ENCODE measurements at places on chromosomes 11 and 22.

- no peak for DNase-seq
Observed at GRCh38 chr22:41184679-41185078, 20.4 kb upstream of the L3MBTL2 start.

- peak; percentile 68 for DNase-seq
Observed at GRCh38 chr11:13465909-13466371, 2.9 kb upstream of the BTBD10 start.

DNA sequence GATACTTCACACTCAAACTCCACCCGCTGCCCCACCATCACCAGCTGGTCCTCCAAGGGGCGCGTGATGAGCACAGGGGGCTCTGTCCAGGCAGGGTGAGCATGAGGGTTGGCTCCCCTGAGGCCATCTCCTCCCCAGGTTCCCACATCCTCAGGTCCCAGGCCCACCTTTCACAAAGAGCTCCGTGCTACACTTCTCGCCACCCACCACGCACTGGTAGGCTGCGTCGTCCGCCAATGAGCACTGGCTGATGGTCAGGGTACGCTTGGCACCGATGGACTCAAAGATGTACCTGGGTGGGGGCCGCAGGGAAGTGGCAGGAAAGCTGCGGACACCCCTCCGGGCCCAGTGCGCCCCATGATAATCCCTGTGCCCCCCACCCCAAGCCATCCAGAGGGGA, 9.6 kb downstream of the MYBPC3 start:
- DNase-seq = no peak

GRCh38 chr11:128757886-128758612, 64.2 kb downstream of the FLI1 start:
- no peak for DNase-seq

DNA sequence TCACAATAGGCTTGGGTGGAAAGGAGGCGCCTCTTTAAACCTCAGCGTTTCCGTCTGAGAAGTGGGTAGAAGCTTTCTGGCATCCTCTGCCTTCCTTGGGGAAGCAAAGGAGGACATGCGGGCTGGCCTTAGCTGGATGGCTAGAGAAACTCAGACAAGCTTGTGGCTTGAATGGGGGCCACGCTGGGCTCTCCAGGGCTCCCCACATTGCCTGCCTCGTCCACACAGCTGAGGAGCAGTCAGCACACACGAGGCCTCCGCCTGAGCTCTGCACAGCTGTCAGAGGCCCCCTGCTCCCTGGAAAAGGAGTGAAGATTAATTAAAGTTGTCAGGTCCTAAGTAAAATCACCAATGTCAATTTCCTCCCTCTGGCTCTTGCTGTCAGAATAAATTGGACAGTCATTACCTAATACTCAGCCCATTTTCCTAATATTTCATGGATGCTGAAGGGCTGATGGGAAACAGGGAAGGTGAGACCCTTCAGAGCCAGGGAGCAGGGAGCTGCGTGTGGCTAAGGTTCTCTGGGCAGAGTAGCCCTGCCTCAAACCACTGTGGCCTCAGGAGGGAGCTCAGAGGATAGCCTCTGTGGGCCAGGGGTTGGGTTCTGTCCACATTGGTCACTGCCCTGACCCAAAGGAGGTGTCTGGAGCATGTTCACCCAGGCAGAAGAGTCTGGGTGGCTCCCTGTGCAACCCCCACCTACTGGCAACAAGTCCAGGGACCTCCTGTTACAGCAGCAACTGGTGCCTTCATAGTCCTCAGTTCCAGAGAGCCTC, 118.3 kb upstream of the CD82 start:
- DNase-seq = no peak

- DNase-seq = no peak
Observed at GRCh38 chr11:103964390-103964789, 72.0 kb upstream of the DDI1 start.

GRCh38 chr22:48104766-48105165, 1342.3 kb downstream of the TBC1D22A start:
- DNase-seq = no peak

DNA sequence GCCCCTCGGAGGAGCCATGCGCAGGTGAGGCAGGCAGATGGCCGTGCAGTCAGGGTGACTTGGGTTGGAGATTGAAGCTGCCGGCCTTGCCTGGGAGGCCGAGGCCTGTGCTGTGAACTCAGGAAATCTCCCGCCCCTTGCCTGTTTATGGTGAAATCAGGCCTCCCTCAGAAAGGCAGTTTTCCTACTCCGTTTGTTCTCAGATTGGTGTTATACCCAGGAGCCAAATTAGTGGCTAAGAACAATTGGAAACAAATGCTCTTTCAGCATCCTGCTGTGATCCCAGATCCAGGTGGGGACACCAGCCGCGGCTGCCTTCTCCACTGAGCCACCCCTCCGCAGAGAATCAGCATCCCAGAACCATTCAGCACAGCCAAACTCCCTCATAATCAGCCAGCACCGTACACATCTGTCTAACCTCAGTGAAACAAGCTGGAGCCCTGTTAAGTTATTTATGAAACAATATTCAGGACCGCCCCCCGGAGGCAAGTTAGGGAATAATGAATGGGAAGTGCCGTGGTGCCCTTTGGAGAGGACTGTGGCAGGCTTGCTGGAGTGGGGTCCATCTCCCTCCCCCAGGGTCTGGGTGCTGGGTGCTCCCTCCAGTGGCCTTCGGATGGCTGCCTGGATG, 60.0 kb downstream of the PKNOX2 start:
- peak; percentile 35 for DNase-seq

GRCh38 chr11:115774756-115775155, 270.5 kb upstream of the CADM1 start:
- no peak for DNase-seq

DNA sequence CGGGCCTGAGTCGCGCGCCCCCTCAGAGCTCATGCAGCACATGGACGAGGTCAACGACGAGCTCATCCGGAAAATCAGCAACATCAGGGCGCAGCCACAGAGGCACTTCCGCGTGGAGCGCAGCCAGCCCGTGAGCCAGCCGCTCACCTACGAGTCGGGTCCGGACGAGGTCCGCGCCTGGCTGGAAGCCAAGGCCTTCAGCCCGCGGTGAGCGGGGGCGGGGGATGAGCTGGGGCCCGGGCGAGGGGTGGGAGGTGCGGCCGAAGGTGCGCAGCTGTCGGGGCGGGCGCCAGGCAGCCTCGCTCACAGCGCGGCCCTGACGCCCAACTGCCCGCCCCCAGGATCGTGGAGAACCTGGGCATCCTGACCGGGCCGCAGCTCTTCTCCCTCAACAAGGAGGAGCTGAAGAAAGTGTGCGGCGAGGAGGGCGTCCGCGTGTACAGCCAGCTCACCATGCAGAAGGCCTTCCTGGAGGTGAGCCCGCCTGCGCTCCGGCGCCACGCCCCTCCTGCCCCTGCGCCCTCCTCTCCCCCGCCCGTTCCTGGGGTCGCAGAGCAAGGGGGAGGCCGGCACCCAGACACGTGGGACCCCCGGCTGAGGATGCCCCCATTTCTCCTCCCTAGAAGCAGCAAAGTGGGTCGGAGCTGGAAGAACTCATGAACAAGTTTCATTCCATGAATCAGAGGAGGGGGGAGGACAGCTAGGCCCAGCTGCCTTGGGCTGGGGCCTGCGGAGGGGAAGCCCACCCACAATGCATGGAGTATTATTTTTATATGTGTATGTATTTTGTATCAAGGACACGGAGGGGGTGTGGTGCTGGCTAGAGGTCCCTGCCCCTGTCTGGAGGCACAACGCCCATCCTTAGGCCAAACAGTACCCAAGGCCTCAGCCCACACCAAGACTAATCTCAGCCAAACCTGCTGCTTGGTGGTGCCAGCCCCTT, 20.5 kb downstream of the EPS8L2 start:
- no peak for DNase-seq

- peak; percentile 68 for DNase-seq
Observed at GRCh38 chr11:99739464-99740089, 718.8 kb downstream of the CNTN5 start.

DNA sequence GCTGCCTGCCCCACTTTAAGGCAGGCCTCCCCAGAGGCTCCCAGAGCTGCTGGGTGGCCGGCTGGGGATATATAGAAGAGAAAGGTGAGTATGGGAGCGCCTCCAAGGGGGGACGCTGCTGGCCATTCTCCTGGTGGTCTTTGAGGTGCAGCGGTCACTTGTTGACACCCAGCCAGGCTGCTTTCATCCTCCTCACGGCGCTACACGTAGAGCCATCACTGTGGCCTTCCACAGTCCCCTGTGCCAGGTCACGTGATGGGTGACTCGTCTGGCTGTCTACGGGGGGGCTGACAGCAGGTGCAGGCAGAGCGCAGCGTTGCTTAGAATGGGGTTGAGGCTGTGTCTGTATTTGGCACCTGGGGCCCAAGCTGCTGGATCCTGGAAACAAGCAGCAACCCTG, 1.9 kb downstream of the ACR start:
- no peak for DNase-seq

- DNase-seq = no peak
Observed at GRCh38 chr11:83725728-83726127, 439.6 kb upstream of the CCDC90B start.

- DNase-seq = no peak
Observed at GRCh38 chr11:64726211-64726641, 3.2 kb upstream of the NRXN2 start.
